ENCODE measurements at places on chromosomes 13 and 19. TPM values are rescaled to one million over a fixed set of nuclear protein-coding genes. Genes with fewer than 3 reads are reported as not detected.

ATP4A gene
- 0.03 TPM for polyA plus RNA-seq

C5AR2 gene
- polyA plus RNA-seq = 0.47 TPM

URAD gene
- polyA plus RNA-seq = not detected

CEACAM20 gene
- not detected for polyA plus RNA-seq

PPFIA3 gene
- 9.4 TPM for polyA plus RNA-seq

PGLYRP2 gene
- not detected for polyA plus RNA-seq

ZNF730 gene
- polyA plus RNA-seq = 6.1 TPM

KLC3 gene
- 3.0 TPM for polyA plus RNA-seq

GFY gene
- polyA plus RNA-seq = not detected

VSTM2B gene
- polyA plus RNA-seq = 0.68 TPM

GSX1 gene
- polyA plus RNA-seq = not detected

RGS9BP gene
- polyA plus RNA-seq = 0.59 TPM

RFPL4A gene
- polyA plus RNA-seq = 0.09 TPM

CABP5 gene
- polyA plus RNA-seq = not detected

SETDB2 gene
- 18.2 TPM for polyA plus RNA-seq

OR7A5 gene
- not detected for polyA plus RNA-seq

DHDH gene
- 9.7 TPM for polyA plus RNA-seq

BRME1 gene
- 7.1 TPM for polyA plus RNA-seq

ZNF667 gene
- polyA plus RNA-seq = 21.3 TPM

AMER2 gene
- polyA plus RNA-seq = 0.43 TPM

MISP3 gene
- 8.7 TPM for polyA plus RNA-seq

SYDE1 gene
- polyA plus RNA-seq = 25.3 TPM

IZUMO4 gene
- 7.5 TPM for polyA plus RNA-seq

NLRP11 gene
- polyA plus RNA-seq = 0.06 TPM

KLK8 gene
- polyA plus RNA-seq = 2.8 TPM

CCDC61 gene
- 14.8 TPM for polyA plus RNA-seq

PRX gene
- 15.5 TPM for polyA plus RNA-seq

ZNF814 gene
- polyA plus RNA-seq = 78.8 TPM

ZNF582 gene
- polyA plus RNA-seq = 16.5 TPM

RNF17 gene
- 0.16 TPM for polyA plus RNA-seq

INAFM1 gene
- polyA plus RNA-seq = 11.1 TPM

VSTM1 gene
- polyA plus RNA-seq = 0.38 TPM

SIGLEC8 gene
- polyA plus RNA-seq = not detected

Data from renal pelvis (tissue), 12 donors.